T-cell (primary cell): ENCODE measurements at places on chromosomes 16 and 17.
A peak's percentile ranks its signal among the peaks of the same experiment; 100 is the strongest.

DNA sequence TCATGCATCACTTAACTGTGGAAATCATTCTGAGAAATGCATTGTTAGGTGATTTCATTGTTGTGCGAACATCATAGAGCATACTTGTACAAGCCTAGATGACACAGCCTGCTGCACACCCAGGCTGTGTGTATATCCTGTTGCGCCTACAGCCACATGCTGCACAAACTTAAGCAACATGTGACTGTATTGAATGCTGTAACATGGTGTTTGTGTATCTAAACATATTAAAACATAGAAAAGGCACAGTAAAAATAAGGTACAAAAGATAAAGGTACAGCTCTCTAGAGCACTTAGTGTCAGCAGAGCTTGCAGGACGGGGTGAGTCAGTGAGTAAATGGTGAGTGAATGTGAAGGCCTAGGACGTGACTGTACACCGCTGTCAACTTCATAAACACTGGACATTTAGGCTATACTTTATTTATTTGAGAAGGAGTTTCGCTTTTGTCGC is 11.9 kb downstream of the FOXK2 start:
- no peak for DNase-seq

GRCh38 chr16:29182501-29182900 is 197.6 kb downstream of the LAT start:
- DNase-seq, result no peak

DNA sequence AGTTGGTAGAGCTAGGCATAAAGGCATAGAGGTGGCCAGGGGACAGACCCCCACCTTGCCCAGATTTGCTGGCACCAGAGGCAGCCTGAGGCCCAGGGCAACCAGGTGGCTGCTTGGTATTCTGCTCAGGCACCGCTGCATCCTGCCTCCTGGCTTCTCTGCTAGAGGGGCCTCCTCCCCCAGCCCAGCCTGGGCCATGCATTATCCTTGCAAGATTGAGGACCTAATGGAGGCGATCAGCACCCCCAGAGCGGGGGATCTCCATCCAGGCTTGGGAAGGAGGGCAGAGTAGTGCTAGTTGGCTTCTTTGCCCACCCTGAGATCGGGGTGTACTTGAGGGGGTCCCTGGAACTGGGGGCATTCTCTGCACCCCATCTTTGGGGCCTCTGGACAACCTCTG is 23.8 kb downstream of the CDK5RAP3 start:
- DNase-seq, result no peak

DNA sequence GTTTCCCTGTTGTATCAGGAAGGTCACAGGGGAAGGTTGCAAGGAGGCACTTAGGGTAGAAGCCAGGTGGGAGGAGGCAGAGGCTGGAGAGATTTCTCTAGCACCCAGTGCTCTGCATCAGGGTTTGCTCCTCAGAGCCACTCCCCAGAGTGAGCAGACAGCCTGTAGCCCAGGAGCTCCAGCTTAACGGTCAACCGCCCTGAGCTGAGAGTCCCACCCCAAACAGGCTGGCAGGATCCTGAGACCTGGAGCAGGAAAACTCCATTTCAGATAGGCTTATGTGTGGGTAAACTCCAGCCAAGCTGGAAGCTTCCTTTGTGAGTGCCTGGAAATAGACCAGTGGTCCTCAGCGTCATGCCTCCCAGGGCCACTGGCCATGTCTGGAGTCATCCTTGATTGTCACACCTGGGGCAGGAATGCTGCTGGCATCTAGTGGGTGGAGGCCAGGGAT is 37.9 kb downstream of the MPRIP start:
- DNase-seq, result no peak

DNA sequence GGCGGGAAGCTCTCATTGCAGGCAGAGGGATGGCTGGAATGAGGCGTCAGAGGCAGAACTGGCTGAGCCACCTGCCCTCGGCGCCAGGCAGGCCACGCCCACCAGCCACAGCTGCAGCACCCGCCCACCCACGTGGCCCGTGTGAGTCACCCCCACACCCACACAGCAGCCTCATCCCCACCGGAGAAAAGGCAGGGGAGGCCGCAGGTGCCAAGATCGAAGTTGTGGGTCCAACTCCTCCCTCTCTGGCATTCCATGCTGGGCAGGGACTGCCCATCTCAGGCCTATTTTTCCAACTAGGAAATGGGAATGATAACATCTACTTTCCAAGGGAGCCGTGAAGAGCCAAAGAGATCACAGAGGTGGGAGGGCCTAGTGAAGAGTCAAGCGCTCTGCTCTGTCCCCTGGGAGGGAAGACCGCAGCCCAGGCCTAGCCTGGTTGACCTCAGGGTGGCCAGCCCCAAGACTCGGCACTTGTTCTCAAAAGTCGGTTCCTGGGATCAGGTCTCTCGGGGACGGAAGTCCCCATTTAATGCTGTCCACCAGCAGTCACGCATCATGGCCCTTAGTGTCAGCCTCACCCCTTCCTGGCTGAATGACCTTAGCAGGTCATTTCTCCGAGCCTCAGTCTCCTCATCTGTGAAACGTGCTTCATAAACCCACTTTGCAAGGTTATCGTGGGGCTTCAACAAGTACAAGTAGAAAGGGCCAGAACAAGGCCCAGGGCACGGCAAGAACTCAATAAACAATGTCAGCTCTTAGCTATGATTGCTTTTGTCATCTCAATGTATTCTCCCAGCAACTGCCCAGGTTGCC is at the start of gene TRPV3:
Gene TRPV3, minus strand, starts transcription at position 45 of the 816 bp plus-strand sequence. CDS start 2,962 bp downstream, outside the sequence.
- DNase-seq, result peak; percentile 23

DNA sequence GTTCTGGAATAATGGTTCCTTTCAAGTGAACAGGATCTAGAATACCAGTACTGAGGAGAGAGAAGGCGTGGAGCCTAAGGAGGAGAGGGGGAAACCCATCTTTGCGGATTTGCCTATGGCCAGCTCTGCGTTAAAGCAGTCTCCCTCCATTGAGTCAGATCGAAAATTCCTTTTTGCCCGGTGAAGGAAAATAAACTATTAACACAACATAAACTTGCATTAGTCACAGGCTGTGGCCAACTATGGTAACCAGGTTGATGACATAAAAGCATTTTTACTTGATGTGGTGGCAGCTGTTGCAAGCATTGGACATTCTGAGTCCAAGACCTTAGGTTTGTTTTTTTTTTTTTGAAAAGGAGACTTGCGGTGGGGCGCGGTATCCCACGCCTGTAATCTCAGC is 8.9 kb downstream of the LDAF1 start:
- DNase-seq, result no peak

DNA sequence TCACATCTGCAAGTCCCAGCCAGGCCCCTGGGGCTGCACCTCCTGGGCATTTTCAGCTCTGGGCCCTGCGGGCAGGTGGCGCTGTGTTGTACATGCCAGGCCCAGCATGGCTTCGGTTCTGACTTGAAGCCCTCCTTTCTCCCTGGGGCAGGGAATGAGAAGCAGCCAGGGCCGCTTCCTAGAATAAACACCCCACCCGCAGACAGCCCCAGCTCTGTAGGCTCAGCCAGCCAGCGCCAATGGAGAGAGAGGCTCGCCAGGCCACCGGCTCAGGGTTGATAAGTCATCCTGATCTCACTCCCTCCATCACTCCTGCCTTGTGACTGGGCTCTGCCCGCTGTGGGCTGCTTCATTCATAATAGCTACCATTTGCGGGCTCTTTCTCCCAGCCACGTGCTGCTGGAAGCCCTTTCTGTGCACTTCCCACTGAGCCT is 6.0 kb upstream of the GLIS2 start:
- peak; percentile 23 for DNase-seq

DNA sequence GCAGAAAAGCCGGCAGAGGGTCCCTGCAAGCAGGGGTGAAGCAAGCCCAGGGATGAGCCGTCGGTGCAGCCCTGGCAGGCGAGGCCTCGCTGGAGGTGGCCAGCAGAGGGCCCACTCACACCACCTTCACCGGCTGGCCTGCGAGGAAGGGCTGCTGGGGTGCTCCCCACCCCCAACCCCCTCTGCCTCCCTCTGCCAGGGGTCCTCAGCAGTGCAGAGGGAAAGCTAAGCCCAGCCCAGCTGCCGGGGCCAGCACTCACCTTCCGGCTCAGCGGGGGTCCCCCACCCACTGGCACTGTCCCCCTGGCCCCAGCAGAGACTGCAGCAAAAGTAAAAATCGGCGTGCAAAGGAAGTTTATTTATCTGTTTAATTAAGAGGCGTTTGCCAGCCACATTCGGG is 113.4 kb downstream of the ENGASE start:
- DNase-seq, result no peak

GRCh38 chr17:66803474-66803951 is 31.4 kb upstream of the CACNG5 start:
- no peak for DNase-seq

DNA sequence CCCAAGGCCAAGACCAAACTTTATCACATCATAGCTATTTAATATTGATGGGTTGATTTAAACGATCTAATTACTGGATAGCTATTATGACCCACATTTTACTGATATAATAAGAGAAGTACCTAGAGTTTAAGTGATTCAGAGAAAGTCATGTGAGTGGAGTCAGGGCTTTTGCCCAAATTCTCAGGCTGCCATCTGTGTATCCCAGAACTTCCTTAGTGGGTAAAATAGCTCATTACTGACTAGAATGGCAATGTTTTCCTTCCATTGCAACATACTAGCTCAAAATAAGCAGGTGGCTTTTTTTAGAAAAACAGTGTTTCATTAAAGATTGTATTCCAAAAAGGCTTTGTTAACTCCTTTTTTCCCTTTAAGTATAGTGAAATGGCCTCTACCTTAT is 113.9 kb upstream of the MAF start:
- DNase-seq, result no peak

DNA sequence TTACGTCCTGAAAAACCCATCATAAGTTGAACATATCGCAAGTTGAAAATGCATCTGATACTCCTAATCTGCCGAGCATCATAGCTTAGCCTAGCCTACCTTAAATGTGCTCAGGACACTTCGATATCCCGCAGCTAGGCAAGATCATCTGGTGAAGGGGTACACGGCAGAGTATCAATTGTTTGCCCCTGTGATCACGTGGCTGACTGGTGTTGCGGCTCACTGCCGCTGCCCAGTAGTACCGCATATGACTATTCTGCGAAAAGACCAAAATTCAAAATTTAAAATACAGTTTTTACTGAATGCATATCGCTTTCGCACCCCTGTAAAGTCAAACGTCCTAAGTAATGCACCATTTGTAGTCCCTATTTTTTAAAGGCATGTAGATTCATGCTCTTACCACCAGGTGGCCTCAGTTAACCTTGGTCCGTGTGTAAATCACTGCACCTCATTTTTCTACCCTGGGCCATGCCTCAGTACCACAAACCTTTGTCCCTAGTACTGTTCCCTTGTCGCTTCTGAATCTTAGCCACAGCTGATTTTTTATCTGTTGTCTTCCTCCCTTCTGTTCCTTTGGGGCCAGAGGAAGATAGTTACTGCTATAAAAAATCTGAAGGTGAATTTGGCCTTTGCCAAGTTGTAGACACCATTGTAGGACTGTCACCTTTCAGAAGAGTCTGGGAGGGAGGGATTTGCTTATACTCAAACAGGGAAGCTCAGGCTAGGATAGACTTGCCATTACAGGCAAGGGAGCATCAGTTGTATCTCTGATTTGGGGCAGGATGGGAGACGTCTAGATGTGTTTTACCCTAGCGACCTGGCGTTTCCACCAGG is 34.4 kb downstream of the WWP2 start:
- peak; percentile 1 for DNase-seq

DNA sequence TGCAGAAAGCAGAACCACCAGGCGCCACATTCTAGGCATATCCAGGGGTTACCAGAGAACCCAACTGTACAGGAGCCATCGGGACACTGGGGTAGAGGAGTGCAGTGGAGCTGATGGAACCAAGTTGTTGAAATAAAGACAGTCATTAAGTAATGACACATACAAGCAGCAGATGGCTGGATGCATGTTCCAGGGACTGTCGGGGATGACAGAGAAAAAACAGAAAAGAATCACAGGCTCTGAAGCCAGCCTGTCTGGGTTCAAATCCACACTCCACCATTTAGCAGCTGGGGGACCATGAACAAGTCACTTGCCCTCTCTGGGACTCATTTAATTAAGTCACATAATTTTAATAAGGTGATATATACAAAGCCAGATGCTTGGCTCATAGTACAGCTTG is 117.1 kb downstream of the ZNF423 start:
- DNase-seq, result no peak

GRCh38 chr17:82949984-82950383 is 110.2 kb upstream of the ZNF750 start:
- DNase-seq, result no peak

DNA sequence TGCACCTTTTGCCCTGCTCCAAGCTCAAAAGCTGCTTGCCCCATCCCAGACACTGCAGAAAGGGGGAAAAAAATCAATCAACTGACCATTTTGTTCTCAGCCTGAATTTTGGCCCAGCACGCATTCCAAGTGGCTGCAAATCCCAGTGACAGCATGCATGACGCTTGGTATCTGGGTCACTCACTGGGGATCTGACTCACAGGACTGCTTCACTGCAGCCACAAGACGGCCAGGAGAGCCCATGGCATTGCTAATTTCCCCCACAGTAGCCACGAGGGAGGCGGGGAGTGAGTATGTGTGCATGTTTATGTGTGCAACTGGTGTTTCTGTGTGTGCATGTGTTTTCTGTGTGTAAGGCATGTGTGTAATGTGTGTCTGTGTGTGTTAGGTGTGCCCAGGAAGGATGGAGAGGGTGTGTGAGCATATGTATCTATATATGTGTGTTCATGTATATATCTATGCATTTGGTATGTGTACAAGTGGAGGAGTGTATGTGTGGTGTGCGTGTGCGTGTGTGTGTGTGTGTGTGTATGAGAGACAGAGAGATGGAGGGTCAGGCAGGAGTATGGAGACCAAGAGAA is 33.8 kb downstream of the SDK2 start:
- no peak for DNase-seq

GRCh38 chr17:64192589-64192988 is 62.6 kb upstream of the ERN1 start:
- DNase-seq, result no peak

- no peak for DNase-seq
Measured at GRCh38 chr16:50960517-50961202, 190.4 kb downstream of the SALL1 start.

DNA sequence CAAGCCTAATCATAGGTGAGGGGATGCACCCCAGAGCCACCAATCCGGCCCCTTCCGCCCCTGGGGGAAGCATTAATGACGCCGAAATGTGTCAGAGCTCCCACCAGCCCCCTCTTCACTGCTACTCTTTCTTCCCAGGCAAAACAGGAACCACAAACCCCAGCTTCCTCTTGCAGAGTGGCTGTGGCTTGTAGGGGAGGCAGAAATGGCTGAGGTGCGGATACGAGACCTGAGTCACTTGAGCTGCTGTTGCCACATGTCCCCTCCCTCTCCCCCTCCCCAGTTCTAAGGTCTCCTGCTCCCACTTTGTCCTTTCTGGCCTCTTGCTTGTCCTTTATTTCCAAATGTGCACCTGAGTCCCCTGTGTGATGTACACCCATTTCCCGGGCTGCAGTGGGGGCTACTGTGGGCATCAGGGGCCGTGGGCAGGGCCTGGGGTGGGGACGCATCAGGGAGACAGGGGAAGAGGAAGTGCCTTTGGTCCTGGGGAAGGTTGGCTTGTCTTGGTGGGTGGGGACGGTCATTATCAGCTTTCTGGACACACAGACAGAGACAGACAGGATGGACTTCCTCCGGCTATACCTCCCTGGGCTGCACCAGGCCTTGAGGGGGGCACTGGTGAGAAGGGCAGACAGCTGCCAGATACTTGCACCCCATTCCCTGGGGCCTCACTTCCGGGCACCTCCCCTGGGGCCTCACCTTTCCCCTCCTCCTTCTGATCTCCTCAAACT is at the start of gene APOBR:
Gene APOBR, plus strand, starts transcription at position 523 of the 731 bp plus-strand sequence. Its CDS starts 39 bp downstream, at position 562.
- DNase-seq, result peak; percentile 89
